GM06990 (cell line): ENCODE measurements at places on chromosomes 3 and 15.

DNA sequence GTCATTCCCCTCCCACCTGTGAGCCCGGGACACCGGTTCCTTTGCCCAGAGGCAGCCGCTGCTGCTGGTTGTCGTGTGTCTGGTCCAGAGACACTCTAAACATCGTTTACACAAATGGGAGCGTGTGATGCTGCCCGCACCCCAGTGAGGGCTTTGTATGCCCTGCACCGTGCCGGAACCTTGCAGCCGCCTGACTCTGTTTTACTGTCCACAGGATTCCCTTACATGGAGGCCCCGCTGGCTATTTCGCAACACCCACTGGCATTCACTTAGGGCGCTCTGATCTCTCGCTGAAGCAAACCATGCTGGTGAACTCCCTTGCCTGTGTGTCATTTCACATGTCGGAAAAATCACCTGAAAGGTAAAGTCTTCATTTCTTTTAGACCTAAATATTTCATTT is 100.8 kb upstream of the SLC6A6 start:
- DNase-seq: no peak

DNA sequence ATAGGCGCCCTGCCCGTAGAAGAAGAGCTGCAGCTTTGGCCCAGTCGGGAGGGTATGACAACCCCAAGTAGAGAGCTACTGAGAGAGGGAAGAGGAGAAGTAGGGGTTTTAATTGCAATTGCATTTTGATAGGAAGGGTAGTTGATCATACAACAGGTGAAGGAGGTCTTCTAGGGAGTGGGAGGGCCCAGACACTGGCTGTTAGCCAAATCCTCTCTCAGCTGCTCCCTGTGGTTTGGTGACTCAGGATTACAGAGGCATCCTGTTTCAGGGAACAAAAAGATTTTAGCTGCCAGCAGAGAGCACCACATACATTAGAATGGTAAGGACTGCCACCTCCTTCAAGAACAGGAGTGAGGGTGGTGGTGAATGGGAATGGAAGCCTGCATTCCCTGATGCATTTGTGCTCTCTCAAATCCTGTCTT is 408.9 kb upstream of the THBS1 start:
- no peak for DNase-seq

DNA sequence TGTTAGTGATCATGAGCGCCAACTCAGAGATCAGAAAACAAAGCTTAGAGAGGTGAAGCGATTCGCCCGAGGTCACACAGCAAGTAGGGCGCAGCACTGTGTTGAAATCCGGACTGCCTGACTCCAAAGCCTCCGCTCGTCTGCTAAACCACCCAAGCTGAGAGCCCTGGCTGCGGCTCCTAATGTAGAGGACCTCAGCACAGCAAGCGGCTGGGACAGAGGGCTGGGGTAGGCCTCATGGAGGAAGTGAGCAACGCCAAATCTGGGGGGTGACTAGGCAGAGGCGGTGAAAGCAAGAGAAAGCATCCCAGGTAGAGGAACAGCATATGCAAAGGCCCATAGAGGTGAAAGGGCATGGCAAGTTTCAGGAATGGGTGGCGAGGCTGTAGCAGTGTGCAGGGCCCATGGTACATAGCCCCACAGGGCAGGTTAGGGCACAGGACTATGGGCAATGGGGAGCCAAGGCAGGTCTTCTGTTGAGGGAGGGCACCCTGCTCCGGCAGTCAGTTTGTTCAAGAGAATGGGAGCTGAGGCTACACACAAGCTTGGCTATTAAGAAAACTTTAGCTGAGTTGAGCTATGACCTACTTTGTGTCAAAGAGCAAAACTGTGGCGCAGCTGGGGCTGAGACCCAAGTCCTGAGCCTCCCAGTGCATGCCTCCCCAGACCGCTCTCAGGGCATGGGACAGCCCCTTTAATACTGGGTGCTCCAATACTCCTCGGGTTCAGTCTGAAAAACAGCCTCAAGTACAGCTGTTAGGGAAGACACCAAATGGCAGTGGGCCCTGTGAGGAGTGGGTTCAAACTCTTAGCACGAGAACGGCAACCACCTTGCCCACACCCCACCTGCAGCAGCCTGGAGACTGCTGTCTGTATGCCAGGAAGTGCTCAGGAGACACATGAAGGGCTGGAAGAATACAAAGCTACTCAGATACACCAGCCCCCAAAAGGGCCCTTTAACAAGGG is 988 bp upstream of the CFAP92 start:
- DNase-seq: no peak

DNA sequence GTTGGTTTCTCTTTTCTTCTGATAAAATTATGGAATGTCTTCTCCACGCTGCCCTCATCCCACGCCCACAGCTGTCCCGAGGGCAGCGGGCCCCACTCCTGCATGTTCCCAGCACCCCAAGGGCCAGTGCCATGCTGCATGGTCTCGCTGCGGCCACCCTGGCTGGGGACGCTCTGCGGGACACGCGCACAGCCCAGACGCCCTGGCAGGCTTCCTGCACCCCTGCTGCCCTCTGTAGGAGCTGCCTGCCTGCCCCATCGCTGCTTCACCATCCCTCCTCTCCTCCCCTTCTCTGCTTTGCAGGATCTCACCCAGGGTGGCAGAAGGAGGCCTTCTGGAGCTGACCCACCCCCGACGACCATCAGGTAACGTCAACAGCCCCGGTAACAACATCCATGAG is 22.8 kb downstream of the SLC6A1 start:
- DNase-seq: no peak

GRCh38 chr15:89963301-89964231 is 37.6 kb upstream of the ZNF710 start:
- DNase-seq: no peak

GRCh38 chr3:39052583-39052982 is 767 bp downstream of the WDR48 start:
- DNase-seq: no peak

DNA sequence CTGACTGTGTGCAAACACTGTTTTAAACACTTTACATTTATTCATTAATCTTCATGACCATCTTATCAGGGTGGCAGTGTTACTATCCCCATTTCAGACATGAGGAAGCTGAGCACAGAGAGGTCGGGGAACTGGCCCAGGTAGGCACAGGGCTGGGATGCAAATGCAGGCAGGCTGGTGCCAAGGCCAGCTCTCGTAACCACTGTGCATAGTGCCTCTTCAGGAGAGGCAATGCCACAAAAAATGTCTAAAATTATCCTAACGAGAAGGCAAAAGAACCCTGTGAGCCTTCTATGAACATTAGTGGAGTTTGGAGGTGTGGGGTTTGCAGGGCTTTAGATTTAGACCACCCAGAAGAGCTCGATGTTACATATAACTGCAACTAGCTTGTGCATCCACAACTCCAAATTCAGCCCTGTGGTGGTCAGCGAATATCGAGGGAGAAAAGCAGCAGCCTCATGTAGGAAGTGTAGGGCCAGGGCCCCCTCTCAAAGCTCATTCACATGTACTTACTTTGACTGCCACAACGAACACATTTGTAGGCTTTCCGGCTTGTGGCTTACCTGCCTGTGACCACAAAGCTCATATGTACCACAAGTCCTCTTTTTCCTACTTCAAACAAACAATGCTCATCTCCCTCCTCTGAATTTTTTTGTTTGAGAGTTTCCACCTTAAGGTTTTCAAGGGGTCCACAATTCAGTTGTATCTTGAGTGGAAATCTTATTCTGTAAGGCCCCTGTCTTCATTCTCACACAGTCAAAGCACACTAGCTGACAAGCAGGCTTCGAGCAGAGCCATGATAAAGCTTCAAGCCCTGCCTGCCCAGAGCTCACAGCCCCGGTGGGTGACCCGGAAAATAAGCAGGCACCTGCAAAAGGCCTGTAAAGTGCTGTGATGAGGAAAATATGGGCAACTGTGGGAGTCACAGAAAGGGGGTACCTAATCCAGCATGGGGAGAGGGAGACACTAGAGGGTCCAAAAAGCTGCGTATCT is 722.9 kb upstream of the CFAP20DC start:
- peak; percentile 39 for DNase-seq

DNA sequence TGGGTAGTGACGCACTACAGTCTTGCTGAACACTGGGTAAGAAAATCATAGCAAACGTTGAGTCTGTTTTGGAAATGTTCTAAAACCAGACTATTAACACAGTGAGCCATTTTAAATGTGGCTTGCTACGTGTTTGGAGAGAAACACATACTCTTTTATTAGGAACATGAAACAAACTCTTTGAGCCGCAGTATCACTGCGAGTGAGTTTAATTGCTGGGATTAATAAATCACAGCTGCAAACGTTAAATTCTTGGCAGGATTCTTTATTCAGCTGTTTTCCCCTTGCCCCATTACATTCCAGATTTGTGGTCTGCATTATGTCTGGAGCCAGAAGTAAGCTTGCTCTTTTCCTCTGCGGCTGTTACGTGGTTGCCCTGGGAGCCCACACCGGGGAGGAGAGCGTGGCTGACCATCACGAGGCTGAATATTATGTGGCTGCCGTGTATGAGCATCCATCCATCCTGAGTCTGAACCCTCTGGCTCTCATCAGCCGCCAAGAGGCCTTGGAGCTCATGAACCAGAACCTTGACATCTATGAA is 33.6 kb downstream of the BTD start:
- no peak for DNase-seq

GRCh38 chr15:90035095-90035839 is 34.1 kb downstream of the ZNF710 start:
- DNase-seq: no peak

- DNase-seq: no peak
Measured at GRCh38 chr3:31114929-31115283, 220.4 kb upstream of the GADL1 start.

GRCh38 chr15:31516440-31516839 is 189.8 kb downstream of the KLF13 start:
- no peak for DNase-seq

GRCh38 chr3:143121241-143122088 is 1.9 kb downstream of the CHST2 start:
- DNase-seq: peak; percentile 85

- peak; percentile 74 for DNase-seq
Measured at GRCh38 chr15:74438721-74439316, 5.1 kb upstream of the SEMA7A start.

GRCh38 chr3:32780735-32781210 is 37.0 kb upstream of the TRIM71 start:
- peak; percentile 54 for DNase-seq

DNA sequence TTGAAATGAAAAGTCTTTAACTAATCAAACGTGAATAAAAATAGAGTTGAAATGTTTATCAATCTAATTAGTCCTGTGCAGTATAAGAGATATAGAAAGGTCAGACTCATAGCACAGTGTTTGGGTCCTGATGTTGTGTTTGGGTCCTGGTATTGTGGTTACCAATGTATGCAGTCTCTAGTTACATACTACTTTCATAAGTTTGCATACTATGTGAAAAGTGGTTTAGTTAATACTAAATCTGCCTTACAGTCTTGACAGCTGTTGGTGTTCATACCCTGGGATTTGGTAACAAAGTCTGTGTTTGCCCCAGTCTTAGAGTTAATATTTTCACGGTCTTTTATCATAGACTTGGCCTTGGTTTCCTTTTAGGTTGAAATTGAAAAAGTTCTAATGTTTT is 41.7 kb downstream of the KIF15 start:
- DNase-seq: no peak

DNA sequence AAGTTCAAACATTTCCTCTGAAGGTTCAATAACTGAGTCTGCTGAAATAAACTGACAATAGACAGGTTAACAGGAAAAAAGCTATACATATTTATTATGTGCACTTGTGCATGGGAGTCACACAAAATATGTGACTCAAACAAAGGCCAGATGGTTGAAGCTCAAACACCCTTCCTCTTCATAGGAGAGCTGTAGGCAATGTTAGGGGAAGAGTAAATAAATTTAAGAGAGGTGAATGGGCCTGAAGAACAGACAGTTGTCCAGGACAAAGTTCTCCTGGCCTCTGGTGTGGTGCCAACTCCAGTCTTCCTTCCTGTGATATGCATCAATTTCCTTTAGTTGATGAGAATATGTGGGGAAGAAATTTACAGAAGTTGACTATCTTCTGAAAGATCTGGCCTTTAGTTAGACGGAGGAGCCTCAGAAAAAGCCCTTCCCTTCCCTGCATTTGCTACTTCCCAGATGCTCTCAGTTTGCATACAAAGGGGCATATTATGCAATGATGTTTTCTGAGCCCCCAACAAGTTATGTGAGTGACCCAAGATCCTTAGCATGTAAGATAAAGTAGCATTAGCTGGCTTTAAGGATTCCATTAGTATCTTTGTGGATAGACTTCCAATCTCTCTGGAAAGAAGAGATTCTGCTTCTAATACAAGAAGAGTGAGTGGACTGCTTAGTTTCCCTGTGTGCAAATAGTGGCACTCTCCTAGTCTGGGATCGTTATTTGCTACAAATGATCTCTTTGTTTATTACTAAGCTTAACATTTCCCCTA is 96.4 kb upstream of the IGSF10 start:
- DNase-seq: no peak

DNA sequence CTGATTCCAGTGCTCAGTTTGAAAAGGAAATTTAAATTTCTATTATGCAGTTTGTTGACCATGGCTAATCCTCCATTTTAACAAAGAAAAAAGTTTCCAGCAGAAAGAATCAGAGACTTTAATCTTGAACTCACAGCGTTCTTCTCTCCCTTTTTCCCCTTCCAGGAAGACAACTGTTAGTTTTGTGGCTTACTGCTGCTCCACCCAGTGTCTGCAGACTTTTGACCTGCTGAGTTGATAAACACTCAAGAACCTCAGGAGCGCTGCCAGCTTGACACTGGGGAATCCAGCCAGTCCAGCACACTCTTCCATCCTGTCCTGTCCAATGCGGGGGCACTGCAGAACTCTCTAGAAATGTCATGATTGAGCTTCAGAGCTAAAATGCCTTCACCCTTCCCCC is 134.6 kb downstream of the LRRC28 start:
- DNase-seq: no peak

- DNase-seq: peak; percentile 20
Measured at GRCh38 chr3:196883361-196883760, 15.6 kb downstream of the SENP5 start.

- no peak for DNase-seq
Measured at GRCh38 chr3:30352410-30353318, 253.7 kb upstream of the TGFBR2 start.

- no peak for DNase-seq
Measured at GRCh38 chr3:37050282-37050681, 57.0 kb downstream of the MLH1 start.
